Hematopoietic multipotent progenitor cell (in vitro differentiated cells): ENCODE measurements at places on chromosomes 5 and 9. TPM values are rescaled to one million over a fixed set of nuclear protein-coding genes. Genes with fewer than 3 reads are reported as not detected.

Gene MTAP
- 14.0 TPM for total RNA-seq

Gene TUSC1
- 14.3 TPM for total RNA-seq

Gene OTP
- total RNA-seq, result under 0.01 TPM

Gene PCDHA10
- under 0.01 TPM for total RNA-seq

Gene RPS23
- 4,647 TPM for total RNA-seq

DNA sequence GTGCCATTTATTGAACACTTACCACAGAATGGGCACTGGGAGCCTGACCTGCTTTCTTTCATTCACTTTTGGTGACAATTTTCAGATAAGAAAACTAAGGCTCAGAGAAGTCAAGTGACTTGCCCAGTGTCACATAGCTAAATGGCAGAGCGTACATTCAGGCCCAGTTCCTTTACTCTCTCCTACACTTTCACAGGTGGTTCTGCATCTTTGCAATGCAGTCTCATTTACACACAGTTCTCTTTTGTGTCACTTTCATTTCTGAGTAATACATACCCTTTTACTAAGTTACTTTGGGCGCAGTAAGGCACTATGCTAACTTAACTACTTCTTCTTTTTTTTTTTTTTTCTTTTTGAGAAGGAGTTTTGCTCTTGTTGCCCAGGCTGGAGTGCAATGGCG is 8.3 kb downstream of the NFIL3 start:
- no peak for DNase-seq

GRCh38 chr5:153866176-153866575 is 172.5 kb downstream of the FAM114A2 start:
- no peak for DNase-seq

- no peak for DNase-seq
Measured at GRCh38 chr9:127917603-127918002, 762 bp upstream of the ST6GALNAC4 start.

Gene EIF4E1B
- not detected for total RNA-seq

DNA sequence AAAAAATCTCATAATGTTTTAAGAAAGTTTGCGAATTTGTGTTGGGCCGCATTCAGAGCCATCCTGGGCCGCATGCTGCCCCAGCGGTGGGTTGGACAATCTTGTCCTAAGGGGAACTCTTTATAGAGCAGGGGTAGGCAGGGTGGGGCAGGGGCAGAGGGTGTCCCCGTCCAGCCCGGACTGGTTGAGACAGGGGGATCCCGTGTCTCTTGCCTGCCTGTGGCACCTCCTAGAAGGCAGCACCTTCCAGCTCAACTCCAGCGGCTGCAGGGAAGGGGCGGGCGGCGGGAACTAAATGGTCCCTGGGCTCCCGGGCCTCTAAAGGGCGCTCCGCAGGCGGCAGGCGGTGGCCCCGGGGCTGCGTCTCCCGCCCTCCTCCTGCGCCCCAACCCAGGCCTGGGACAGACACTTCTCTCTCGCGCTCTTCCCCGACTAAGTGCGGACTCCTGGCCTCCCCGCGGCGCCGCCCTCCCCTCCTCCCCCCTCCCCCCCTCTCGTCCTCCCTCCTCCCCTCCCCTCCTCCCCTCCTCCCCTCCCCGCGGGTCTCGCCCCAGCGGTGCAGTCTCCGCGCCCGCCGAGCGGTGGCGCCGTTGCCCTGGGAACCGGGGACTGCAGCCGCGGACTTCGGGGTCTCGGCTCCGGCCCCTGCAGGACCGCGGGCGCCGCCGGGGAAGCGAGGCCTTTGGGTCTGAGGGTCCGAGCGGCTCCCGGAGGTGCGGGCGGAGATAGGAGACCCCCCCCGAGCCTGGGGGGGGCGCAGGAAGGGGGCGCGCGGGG is 132.6 kb downstream of the MRPL36 start:
- no peak for DNase-seq

Gene ADAMTS19
- total RNA-seq, result not detected

DNA sequence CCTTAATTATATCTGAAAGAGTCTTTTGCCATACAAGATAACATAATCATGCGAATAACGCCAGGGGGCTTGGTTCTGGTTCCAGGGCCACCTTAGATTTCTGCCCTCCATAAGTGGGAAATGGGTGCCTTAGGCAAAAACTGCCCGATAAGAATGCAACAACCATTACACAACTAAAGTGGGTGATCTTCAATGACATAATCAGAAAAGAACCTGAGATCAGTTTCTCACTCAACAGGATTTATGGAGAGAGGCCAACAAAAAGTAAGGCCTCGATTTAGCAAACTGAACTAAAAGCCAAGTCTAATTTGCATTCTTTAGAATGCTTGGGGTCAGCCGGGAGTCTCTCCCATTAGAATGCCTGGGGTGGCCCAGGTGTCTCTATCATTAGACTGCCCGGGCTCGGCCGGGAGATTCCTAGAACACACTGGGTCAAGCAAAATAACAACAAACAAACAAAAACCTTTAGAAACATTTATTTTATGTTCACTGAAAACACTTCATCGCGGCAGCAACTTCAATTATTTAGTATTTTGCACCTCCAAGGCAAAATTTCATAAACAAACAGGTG is 194.8 kb downstream of the AUH start:
- DNase-seq, result no peak

Gene DOCK2
- 167 TPM for total RNA-seq

Gene KIF20A
- total RNA-seq, result 2.4 TPM

GRCh38 chr5:43973318-43973717 is 370.3 kb downstream of the NNT start:
- DNase-seq, result no peak

- no peak for DNase-seq
Measured at GRCh38 chr9:123260340-123260739, 8.0 kb downstream of the STRBP start.

- no peak for DNase-seq
Measured at GRCh38 chr9:34406219-34406618, 29.5 kb upstream of the MYORG start.

DNA sequence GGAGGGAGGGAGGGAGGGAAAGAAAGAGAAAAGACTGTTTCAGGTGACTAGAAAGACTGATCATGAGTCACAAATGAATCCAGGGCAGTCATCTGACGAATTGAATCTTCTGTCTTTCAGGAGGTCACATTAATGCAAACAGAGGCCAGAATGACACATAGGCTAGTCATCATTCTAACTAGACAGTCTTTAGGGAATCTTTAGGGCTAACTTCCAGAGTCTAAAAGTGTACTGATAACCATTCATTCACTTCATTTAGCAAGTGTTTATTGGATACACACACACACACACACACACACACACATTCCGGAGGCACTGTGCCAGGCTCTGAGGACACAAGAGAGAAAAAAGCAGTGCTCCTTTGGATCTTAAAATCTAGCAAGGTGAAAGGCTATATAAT is 156.7 kb downstream of the EBF1 start:
- no peak for DNase-seq

GRCh38 chr9:119963258-119963797 is 594.1 kb upstream of the BRINP1 start:
- DNase-seq, result no peak

GRCh38 chr9:73006986-73007385 is 54.1 kb upstream of the ALDH1A1 start:
- DNase-seq, result no peak

DNA sequence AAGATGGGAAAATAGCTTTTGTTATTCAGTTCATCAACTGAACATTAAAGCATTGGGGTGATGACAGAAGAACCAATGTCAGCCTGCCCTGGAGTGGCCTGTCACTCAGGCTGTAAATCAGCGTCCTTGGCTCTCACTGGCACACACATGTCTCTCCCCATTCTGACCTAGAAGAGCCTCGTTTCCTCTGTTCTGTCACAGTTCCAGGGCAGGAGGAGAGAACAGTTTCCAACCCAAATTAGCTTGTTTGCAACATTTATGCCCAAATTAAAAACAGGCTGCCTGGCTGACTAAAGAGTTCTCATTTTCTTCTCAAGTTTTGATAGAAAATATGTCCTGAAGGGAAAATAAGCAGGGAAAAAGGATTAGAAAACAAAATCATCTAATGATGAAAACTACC is 520.1 kb downstream of the CHSY3 start:
- DNase-seq, result no peak

GRCh38 chr5:113749334-113749733 is 235.8 kb downstream of the YTHDC2 start:
- DNase-seq, result no peak

DNA sequence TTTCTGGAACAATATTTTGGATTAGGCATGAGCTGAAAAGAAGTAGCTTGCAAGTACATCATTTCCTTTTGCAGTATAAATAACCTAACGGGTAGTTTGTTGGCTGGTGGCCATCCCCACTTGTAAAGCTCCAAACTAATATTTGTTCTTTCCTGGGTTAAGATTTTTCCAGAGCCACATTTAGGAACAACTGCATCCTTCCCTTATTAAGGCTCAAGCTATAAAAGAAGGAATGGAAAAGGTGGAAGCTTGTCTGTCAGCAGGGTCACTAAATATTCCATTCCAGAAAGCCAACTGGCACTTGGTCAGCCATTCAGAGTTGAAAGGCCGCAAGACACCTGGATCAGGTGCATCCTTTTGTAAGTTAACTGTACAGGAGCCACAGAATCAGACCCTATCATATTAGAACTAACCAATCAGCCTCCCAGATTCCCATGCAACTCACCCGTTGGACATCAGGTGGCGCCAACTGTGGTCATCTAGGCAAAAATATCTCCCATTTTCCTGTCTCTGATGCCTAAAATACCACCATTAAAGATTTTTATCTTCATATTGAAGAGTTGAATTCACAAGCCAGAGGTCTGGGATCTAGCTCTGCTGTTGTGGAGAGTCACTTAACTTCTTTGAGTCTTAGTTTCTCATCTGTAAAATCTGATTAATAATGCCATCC is 82.9 kb downstream of the PTCD2 start:
- DNase-seq, result no peak

Gene PTGS1
- total RNA-seq, result 49.8 TPM

DNA sequence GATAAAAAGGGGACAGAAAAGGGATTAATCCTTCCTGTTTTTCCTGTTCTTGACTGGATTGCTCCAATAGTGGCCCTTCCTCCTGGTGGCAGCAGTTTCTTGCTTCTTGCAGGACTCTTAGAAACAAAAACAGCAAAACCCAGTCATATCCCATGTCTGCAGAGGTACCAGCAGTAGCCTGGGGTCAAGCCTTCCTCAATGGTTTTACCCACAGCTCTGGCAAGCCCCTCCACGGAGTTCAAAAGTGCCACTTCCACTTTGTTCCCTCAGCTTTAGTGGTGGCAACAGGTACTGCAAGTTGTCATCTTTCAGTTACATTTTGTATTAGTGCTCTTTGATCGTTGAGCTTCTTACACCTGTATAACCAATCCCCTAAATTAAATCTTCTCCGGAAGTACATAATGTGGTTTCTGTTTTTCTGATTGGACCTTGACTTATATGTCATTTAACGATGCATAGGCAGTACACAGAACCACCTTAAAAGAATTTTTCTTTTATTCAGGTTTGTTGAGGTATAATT is 8.7 kb upstream of the RANBP6 start:
- peak; percentile 38 for DNase-seq

Gene PTGES
- under 0.01 TPM for total RNA-seq

DNA sequence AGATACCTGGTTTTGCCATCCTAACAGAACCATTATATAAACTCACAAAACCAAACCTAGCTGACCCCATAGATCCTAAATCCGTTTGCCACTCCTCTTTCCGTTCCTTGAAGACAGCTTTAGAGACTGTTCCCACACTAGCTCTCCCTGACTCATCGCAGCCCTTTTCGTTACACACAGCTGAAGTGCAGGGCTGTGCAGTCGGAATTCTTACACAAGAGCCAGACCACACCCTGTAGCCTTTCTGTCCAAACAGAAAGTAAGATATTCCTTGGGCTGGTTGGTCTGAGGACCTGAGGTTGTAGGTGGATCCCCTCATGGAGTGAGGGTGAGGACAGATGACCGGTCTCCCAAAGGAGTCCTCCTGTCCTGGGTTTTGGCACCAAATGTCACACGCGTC is 56.7 kb upstream of the NAA35 start:
- no peak for DNase-seq

Gene CDH6
- total RNA-seq, result under 0.01 TPM

- DNase-seq, result no peak
Measured at GRCh38 chr9:109710830-109711229, 69.2 kb upstream of the PALM2AKAP2 start.

GRCh38 chr9:110952540-110952859 is 85.8 kb downstream of the LPAR1 start:
- no peak for DNase-seq

Gene DRD1
- not detected for total RNA-seq
